Stimulated activated CD4-positive, alpha-beta T cell treated with anti-CD3 and anti-CD28 coated beads, Interleukin-15, amount 100 ng/mL, for 1 hour (primary cell): ENCODE measurements at places on chromosomes 12 and 14.

GRCh38 chr14:36579001-36579555, 3.3 kb downstream of the NKX2-8 start:
- DNase-seq = no peak

DNA sequence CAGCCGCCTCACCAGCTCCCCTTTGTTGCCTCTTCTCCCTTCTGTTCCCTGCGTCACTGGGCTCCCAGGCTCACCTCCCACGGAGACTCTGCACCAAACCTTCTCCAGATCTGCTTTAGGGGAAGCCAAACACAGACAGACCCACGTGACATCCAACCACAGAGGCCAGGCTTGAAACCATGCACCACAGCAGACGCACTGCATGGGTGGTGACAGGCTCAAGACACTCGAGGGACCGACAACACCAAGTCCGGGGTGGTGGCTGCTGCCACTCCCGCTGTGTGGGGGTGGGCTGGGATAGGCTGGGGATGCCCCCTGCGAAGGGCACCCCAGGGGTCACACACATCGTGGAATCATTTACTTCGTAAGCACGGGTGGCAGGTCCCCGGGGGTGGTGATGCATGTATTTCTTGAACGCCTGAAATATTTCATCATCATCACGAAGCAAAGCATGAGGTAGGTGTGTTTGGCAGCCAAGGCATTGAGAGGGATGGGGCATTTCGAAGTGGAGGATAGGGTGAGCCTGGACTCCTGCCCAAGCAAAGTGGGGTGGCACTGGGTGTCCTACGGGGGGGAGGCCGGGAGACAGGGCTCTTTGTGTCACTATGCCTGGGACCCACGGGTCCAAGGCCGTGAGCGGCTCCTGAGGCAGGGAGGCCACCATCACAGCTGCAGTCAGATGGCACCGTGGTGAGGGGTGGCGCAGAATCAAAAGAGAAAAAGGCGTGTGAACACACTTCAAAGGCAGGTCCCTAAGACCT, 66.8 kb upstream of the RFLNA start:
- DNase-seq = no peak

DNA sequence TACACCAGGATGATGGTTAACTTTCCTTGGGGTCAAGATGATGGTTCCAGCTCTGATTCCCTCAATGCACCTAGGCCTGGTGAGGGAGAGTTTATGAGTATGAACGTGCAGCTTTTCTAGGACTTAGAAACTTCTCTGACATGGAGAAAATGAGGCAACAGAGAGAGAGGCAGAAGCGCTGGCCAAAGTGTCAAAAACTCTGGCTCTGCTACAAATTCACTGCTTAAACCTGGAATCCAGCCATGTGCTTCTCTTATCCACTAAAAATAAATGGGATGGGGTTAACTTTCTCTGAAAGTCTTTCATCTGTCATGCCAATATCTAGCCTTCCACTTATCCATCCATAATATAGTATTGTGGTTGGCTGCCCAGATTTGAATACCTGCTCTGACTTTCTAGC, 568.7 kb downstream of the MED13L start:
- DNase-seq = no peak

DNA sequence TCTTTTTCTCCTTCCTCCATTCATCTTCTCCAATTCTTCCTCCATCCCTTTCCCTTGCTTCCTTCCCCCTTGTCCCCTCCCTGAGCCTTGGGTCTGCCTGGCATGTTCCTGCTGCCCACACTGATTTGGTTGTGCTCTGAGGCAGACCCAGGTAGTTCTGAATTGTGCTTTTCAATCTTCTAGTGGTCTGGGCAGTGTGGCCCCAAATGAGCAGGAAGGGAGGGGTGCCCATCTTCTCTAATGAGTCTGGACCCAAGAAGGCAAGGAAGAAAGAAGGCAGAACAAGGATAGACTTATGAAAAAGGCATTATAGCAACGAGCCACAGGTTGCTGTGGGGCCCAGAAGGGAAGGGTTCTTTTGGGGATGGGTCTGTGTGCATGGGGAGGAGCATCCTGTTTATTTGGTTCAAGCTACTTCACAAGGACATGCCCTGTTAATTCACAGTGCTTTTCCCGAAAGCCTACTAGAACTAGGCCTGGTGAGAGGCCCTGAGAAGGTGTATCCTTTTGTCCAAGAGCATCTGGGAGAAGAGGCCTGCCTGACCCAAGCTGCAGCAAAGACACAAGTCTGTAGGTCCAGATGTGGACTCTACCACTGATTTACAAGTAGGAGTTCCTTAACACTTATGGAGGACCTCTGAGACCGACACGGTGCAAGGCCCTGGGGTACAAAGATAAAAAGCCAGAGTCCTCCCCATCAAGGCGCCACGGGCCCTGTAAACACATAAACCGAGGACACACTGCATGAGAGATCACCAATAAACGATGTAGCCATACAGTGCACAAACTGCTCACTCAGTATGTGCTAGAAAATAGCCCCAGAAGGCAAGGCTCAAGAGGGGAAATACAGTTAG, 1.1 kb upstream of the SUSD6 start:
- no peak for DNase-seq

- no peak for DNase-seq
Observed at GRCh38 chr12:122969676-122970075, 3.4 kb upstream of the ABCB9 start.

- no peak for DNase-seq
Observed at GRCh38 chr12:62581288-62582064, 114.8 kb downstream of the MON2 start.

GRCh38 chr12:54765652-54766051, 88.7 kb upstream of the MUCL1 start:
- no peak for DNase-seq

DNA sequence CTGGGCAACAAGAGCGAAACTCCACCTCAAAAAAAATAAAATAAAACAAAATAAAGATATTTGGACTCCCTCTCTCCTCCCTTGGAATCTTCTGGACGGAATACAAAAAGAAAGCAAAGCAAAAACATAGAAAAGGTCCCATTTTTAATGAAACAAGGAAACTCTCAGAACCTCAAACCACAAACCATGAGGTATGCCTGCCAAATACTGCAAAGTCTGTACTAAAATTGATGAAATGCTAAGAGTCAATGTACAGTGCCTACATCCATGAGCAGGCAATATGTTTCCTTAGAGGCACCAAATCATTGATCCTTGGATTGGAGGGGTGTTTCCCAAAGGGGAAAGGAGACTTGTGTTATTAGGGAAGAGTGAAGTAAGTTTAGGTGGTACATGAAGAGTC, 8.2 kb upstream of the RPS6KA5 start:
- DNase-seq = no peak

DNA sequence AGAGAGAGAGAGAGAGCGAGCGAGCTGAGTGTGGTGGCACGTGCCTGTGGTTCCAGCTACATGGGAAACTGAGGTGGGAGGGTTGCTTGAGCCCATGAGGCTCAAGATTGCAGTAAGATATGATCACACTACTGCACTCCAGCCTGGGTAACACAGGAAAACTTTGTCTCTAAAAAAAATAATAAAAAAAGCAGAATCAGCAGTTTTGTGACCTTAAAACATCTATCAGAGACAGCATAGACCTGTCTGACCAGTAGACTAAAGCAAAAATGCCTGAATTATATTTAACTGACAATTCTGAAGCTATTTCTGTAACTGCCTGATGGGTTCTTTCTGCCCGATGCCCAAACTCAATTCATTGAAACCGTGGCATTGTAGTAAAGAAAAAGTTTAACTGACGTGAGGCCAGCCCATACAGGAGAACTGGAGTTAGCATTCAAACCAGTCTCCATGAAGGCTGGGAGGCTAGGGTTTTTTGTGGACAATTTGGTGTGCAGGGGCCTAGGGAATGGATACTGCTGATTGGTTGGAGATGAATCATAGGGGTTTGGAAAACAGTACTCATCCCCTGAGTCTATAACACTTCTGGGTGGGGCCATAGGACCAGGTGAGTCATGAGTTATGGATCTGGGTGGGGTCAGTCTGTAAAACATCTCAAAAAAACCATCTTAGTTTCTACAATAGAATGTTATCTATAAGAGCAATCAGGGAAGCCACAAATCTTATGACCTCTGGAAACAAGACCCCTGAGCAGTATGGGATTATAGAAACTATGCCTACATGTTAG, 8.0 kb upstream of the RASSF8 start:
- DNase-seq = no peak

GRCh38 chr14:78725086-78725485, 554.9 kb downstream of the NRXN3 start:
- DNase-seq = no peak

GRCh38 chr14:60665177-60665550, 15.9 kb upstream of the SIX1 start:
- no peak for DNase-seq

- DNase-seq = peak; percentile 57
Observed at GRCh38 chr14:22549981-22550673, 38.9 kb downstream of the DAD1 start.

GRCh38 chr12:42871816-42872215, 282.3 kb upstream of the PRICKLE1 start:
- no peak for DNase-seq

GRCh38 chr12:107415071-107415470, 270.5 kb upstream of the PWP1 start:
- no peak for DNase-seq

DNA sequence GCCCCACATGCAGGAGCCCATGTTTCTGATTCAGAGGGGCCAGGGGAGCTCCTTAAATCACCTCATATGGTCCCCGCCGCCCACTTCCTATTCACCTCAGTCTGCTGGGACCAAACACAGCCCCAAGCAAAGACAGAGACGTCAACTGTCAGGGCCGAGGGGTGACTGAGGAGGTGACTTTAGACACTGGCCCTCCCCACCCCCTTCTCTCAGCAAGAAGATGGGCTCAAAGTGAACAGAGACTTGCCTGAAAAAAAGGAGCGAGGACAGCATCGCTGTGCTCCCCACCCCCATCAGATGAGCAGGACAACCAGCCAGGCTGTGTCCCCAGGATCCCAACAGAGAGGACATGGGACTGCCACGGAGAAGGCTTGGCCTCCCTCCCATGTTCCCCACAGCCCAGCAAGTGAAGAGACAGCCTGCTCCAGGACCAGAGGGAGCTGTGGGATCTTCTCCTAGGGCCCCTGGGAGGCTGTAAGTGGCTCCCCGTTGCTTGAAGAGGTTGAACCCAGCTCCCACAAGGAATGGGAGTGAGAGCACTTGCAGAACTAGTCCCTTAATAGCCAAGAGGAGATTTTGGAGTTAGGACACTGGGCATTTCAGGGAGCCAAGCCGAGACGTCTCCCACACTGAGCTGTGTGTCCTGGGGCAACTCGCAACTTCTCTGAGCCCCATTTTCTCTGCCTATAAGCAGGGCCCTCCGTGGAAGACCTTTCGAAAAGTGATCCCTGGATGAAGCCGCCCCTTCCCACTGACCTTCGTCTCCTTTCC, 1.3 kb upstream of the KRT79 start:
- no peak for DNase-seq

GRCh38 chr12:78037707-78038106, 207.0 kb downstream of the NAV3 start:
- no peak for DNase-seq

GRCh38 chr12:98819821-98820404, 174.8 kb downstream of the APAF1 start:
- DNase-seq = no peak

DNA sequence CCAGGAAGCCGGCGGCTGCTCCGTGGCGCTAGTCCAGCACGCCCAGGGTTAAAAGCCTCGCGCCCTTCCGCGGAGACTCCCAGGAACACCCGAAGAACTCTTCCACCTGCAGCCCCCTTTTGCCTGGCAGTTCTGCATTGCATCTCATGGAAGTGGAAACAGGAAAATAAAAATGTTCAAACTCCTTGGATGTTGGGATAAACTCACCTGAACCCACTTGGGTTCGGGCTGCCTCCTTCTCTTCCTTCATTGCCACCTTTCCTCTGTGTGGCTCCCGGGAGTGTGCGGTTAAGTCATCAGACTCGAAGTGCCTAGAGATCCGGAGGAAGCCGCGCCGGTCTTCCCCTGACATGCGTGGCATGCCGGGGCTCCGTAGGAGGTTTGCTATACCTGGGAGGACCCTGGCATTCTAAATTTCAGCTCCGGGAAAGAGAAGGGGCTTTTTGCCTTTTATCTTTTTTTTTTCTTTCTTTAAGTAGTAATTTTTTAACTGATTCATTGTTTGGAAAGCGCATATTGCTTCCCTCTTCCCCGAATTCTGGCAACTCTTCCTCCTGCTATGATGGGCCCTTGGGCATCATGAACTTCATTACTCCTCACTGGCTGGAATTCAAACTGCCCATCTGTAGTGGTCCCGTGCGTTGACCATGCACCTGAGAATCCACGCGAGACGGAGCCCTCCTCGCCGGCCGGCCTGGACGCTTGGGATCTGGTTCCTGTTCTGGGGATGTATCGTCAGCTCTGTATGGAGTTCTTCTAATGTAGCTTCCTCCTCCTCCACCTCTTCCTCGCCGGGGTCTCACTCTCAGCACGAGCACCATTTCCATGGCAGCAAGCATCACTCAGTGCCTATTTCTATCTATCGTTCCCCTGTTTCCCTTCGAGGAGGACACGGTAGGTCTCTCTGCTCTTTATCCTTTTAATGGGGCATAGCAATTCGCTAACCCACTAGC, 931.4 kb downstream of the DIO2 start:
- no peak for DNase-seq

- DNase-seq = no peak
Observed at GRCh38 chr14:80770114-80770908, 171.2 kb downstream of the CEP128 start.

- DNase-seq = no peak
Observed at GRCh38 chr14:22607291-22607690, 9.2 kb downstream of the ABHD4 start.

- DNase-seq = no peak
Observed at GRCh38 chr14:74552623-74553022, 59.1 kb downstream of the ISCA2 start.

DNA sequence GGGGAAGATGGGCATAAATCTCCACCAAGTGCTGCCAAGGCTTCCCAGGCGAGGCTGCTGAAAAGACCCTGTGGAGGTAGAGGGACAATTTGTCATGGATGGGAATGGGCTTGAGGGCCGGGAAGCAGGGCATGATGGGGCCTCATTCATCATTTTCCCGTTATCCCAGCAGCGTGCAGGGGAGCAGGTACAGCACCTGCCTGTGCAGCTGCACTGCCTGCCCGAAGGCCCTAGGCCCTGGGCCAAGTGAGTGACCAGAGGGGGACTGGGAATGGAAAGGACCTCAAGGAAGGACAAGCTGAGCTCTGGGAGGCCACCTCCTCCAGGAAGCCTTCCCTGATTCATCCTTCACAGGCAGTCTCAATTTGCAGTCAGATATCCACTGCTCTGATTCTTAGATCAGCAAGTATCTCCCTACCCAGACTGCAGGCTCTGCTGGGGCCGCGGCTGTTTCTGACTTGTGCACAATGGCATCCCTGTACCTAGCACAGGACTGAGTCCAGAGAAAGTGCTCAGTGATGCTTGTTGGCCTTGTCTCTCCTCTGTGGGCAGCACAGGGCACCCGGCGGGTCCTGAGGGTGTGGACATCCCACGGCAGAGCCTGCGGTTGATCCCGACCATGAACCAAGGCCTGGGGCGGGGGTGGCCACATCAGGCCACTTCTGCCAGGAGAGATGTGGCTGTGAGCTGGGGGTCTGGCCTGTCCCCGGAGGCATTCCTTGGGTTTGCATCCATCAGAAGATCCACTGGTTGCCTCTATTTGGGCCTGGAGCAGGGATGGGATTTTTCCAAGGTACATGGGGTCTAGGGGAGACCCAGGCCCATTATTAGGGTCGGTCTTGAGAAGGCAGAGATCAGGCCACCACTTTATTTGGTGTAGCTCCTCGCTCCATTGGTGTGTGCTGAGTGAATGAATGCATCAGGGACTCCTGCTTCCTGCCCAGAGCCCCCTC, 167.3 kb upstream of the RTL1 start:
- no peak for DNase-seq
